ENCODE measurements at places on chromosomes 7 and 10.

DNA sequence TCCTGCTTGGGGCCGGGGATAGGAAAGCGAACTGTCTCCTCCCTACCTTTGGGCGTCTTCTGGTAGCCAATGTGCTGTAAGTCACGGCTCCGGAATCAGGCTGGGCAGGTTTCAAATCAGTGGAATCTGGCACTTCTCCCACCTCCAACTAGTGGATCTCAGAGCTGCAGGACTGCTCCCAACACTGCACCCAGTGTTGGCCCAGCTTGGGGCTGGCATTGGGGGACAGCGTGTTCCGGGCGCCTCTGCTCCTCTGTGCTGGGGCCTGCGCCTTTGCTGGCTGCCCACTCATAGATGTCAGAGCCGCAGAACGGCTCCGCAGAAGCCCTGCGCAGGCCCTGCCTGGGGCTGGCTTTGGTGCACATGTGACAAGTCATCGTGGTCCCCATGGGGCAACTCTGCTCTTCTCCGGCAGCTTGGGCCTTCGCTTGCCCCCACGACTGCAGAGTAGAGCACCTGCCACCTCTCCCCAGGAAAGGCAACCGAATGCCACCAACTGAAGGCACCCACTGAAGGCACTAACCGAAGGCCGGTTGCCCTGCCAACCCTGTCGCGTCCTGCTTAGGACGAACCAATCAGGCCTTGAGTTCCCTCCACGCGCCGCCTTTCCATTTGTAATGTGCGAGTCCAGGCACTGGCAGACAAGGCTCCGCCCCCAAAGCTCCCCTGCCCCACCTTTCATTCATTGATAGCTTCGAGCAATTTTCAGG, 85.5 kb upstream of the ABI1 start:
- no peak for DNase-seq

- no peak for DNase-seq
Observed at GRCh38 chr7:152866125-152866524, 106.6 kb downstream of the ACTR3B start.

GRCh38 chr7:14604606-14605005, 297.9 kb downstream of the DGKB start:
- no peak for DNase-seq

- DNase-seq = no peak
Observed at GRCh38 chr10:126336801-126337200, 51.5 kb downstream of the ADAM12 start.

DNA sequence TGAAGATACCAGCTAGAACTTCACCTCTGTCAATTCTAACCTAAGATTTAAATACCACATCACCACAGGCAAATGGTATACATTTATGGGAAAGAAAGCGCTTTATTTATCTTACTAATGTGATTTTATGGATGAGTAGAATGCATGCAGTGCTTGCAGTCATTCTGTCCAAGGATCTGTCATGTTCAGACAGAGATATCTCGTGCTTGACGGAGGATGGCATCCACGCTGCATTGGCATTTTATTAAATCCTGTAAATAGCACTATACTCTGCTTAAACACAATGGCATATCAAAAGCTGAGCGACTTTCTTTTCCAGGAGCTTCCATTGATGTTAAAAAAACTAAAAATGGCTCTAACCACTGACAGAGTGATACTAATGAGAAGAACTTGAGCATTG, 133.7 kb upstream of the CAV2 start:
- no peak for DNase-seq

DNA sequence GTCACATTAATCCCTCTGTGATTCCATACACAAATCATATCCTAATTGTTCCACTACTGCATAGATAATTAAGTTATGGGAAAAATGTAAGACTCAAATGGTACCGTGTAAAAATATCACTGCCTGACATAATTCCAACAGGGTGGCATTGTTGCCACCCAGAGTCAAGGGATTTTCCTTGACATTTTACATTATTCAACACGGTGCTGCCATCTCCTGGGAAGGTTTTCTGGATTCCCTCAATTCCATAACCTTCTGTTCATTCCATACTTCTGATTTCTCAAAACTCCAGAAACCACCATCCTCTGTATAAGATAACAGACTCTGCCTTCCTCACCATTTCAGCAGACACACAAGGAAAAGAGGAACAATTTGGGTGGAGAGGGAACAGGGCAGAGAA, 495.9 kb downstream of the XPNPEP1 start:
- DNase-seq = no peak

GRCh38 chr10:85601526-85601925, 765.1 kb downstream of the GRID1 start:
- DNase-seq = no peak

DNA sequence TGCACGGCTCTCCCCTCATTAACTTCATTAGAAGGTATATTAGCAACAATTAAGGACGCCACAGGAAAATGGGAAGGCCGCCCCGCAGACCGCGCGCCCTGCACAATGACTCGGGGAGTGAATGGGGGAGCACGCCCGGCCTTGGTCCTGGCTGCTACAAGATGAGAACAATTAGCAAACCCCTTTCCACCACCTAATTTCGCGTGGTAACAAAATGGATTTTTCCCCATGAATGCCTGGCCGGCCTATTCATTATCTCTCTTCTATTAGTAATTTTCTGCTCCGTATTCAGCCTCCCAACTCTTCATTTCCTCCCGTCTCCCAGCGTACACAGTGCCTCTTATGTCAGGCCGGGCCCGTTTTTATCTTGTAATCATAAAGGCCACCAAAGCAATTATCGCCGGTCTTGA, 346.9 kb downstream of the DNAJB6 start:
- no peak for DNase-seq

DNA sequence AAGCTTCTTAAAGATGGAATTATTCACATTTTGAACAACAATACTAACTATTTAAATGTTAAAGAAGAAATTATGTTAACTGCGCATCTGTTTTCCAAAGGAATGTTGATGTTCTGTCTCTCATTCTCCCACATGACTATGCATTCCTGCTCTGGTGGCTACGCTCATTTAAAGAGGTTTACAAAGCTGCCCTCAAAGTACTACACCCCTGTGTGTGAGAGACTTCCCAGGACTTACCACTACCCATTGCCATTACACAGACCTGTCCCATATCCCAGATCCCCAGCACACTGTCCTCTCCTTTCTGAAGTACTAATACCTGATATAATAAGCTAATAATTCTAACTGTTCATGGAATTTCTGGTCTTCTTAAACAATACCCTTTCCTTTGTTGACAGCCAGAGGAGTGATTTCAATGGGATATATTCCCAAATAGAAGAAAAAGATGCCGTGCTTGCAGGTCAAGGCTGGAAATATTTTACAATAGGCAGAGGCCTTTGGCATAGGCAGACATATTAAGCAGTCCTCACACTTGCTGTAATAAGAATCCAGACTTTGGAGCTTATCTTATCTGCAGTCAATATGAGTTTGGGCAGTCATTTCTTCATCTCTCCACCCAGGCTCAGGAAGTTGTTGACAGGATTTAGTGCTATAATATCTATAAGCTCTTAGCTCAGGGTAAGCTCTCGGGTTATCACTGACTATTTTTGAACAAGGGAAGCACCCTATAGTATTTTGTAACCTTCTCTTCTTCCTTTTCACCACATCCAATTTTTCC, 12.2 kb downstream of the LIPF start:
- DNase-seq = no peak

DNA sequence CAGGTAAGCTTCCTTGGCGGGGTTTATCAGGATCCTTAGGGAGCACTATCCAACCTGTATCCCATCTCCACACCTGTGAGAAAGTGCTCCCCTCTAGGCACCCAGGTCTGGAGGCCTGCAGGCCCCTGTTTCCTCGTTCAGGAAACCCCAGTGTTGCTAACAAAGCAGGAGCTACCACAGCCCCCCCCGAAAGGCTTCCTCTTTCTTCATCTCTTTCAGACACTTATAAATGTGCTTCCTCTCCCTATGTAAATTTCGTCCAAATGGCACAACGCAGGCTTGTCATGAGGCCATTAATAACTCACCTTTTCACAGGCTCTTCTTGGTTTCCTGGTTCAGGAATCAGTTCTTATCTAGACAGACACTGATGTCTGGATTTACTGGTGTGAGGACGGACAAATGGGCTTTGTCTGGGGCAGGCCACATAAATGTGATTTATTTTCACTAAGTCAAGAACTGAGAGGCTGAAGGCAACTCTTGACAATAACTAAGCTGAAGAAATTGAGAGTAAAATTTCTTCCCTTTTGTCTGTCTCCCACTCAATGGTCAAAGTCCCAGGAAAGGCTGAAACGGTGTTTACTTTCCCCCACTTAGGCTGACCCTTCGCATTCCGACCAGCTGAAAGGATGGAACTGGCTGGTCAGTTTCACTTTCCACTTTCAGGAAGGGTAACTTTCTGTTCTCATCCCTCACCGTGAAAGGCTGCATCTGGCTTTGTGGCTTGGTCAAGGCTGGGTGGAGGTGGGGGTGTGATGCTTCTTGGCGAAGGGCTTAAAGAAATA, 46.8 kb downstream of the PIK3AP1 start:
- DNase-seq = no peak

- no peak for DNase-seq
Observed at GRCh38 chr7:64619705-64620104, 46.2 kb upstream of the ZNF107 start.

- DNase-seq = no peak
Observed at GRCh38 chr7:155161690-155162089, 91.6 kb downstream of the HTR5A start.

DNA sequence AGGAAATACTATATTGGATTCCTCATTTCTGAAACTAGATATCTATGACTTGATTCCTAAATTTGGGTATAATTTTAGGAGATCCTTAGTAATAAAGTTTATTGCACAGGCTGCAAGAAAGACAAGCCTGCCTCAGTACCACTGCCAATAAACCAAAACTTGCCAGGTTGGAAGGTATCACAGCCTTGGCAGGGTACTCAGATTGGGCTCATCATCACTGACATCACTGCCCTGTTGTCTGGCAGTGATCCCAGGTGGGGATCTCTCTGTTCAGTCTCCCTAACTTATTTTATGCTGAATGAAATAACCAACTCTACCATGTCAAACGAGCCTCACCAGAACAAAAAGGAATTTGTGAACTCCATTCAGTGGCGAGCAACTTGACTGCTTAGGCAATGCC, 18.8 kb downstream of the FIGNL1 start:
- DNase-seq = no peak

DNA sequence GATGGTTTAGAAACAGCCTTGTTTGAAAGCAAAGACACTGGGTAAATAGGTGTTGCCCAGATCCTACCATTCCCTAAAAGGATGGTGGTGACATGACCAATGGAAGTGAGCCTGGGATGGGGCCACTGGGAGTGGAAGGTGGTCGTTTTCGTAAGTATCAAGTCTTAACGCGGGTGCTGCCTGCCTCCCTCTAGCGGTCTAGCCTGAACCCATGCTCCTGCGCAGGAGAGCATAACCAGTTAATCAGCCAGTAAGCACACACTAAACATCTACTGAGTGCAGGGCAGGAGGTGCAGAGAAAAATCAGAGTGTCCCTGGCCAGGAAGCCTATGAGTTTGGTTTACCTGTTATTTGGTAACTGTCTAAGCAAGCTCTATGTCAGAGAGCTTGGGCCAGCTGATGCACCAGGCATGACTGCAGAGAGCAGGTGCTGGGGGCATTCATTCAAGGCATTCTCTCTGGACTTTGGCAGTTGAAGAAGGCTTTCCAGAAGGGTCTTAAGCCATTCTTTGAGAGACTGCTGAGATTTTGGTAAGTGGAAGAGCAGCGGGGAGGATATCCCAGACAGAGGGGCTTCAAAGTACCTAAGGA, 930 bp downstream of the GARIN1A start:
- DNase-seq = peak; percentile 48

DNA sequence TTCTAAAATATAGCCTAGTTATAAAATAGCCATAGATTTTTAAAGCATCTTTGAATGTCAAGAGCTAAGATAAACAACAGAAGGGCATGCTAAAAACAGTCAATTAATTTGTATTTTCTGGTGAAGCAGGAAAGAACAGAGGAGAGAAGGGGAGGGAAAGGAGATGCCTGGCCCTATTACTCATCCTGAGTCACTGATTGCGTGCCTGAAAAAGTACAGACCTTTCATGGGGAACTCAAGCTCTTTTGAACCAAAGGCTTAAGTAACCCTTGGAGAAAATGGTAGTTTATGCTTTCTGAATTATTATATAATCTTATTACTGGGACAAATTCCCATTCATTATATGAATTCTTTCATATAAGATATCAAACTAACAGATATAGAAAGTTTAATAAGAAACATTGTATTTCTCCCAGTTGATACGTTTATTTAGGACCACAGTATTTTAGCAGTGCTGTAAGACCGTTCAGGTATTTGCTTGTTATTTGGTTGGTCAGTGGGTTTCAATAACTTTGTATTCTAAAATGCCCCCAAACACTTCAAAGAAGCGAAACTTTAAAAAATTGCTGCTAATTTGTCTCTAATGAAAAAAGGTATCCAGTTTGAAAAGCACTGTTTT, 151.3 kb downstream of the HGF start:
- DNase-seq = no peak

DNA sequence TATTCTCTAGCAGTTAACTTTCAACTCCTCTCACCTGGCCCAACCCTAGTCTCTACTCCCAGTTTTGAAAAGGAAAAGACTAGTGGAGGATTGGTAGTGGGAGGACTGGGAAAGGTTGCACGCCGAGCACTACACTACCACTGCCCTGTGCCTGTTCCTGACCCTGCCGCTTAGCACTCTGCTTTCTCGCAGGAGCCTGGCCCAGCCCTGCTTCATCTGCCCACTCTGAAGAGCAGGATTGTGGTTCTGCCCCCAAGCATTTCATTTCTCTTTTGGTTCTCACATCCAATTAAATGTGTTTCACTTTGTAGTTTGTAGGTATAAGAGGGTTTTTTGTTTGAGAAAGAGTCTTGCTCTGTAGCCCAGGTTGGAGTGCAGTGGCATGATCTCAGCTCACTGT, 31.5 kb upstream of the RBM20 start:
- no peak for DNase-seq

DNA sequence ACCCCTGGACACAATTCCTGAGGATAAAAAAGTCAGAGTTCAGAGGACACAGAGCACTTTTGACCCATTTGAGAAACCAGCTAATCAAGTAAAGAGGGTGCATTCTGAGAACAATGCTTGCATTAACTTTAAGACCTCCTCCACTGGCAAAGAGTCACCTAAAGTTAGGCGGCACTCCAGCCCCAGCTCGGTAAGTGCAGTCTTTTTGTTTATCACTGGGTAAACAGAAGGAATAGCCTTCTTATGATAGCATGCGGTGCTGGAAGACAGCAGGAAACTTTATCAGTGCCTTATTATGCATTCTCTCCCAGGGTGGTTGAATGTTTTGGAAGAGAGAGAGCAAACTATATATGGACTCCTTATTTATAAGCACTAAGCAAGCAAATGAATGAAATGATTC, 130.5 kb downstream of the CDK14 start:
- no peak for DNase-seq

DNA sequence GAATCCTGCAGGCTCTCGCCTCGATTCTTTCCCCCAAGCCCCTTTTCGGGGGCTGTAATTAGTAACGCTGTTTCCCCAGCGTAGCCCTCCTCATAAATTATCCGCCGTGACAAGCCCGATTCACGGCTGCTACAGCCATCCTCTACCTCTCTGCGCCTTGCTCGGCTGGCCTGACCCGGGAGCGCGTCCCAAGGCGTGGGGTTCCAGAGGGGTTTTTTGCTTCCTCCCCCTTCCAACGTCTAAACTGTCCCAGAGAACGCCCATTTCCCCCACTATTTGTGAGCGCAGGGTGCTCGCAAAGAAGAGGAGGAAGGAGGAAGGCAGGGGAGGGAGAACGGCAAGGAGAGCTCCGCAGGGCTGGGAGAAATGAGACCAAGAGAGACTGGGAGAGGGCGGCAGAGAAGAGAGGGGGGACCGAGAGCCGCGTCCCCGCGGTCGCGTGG, 880 bp downstream of the HOXA5 start:
- DNase-seq = no peak
